ENCODE measurements at places on chromosomes 5 and 9.

DNA sequence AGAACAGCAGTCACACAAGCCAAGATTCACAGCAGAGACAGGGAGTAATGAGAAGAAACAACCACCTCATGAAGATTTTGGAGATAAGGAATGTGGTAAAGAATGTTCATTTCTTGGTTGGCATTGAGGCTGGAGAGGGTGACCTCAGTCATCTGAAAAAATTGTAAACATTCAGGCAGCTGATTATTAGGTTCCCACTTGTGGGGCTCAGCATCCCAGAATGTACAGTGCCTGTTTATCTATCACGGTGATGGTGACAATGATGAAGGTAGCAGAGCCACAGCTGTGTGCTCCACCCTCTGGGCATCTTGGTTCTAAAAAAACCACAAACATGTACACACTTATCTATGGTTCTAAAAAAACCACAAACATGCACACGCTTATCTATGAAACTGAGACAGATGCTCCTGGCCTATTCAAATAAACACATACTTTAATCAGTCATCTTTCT, 143.9 kb upstream of the MOCS2 start:
- DNase-seq, result no peak
- H3K36me3 ChIP-seq, result no peaks in the 10 kb centered on the region

DNA sequence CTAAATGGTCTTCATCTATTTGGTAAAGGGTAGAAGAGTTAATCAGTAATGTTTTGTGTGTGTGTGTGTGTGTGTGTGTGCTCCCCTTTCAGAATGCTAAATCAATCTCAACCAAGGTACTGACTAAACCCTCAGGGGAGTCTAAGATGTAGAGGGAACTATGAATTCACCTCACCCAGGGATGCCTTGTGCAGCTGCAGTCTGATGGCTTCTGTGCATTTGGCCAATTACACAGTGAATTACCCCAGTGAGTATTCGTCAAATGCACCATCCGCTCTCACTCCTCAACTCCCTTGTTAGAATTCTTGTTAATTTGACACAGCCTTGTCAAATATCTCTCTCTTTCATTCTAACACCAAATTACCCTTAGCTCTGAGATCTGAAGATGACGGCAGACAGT, 234.6 kb downstream of the GABRB2 start:
- no peaks in the 10 kb centered on the region for H3K4me1 ChIP-seq
- H3K27ac ChIP-seq, result no peak overlapping the region
- H3K27me3 ChIP-seq, result no peaks in the 10 kb centered on the region
- DNase-seq, result no peak
- H3K36me3 ChIP-seq, result no peaks in the 10 kb centered on the region

DNA sequence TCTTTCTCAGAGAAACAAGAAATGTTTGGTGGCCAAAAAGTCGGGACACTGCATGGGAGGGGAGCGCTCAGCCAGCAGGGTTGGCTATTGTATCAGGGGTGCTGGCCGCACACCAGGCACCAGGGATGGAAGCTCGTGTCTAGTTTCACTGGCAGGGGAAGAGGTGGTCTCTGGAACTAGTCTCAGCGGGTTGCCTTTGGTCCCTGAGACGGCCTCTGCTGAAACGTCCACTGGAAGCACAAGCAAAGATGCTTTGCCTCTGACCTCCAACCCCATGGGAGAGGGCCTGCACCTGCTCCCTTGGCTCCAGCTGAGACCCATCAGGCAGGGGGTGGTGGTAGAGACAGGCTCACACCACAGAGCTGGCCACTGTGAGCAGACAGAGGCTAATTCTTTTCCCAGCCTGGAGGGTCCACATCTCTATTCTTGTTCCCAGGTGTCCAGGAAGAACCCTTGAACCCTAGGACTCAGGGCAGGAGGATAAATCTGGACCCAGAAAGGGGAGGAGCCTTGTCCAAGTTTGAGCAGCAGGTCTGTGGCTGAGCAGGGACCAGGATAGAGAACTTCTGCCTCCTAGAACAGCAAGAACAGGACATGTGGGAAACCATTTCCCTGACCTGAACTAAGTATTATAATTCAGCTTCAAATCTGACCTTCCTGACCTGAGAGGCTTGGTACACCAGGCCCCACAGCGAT, 102.6 kb downstream of the RGS3 start:
- H3K4me1 ChIP-seq, result peaks cover 39% of the 10 kb centered on the region
- no peak overlapping the region for H3K4me3 ChIP-seq
- no peak overlapping the region for H3K27ac ChIP-seq
- H3K27me3 ChIP-seq, result no peaks in the 10 kb centered on the region
- no peak for DNase-seq
- no peaks in the 10 kb centered on the region for H3K36me3 ChIP-seq

DNA sequence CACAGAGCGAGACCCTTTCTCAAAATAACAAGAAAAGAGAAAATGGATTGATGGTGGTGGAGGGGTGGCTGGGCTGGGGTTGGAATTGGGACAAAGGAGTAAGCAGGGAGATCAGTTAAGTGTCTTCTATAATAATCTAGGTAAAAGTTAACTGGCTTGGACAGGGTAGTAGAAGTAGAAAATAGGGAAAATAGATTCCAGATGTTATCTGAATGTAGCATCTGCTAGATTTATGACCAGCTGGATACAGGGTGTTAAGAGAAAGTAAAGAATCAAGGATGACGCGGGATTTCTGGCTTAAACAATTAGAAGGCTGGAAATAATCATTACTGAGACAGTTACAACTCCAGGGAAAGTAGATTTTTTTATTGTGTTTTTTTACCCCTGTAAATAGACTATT, 13.0 kb downstream of the PPP6C start:
- no peak overlapping the region for H3K4me3 ChIP-seq
- H3K36me3 ChIP-seq, result no peaks in the 10 kb centered on the region
- peaks cover 56% of the 10 kb centered on the region for H3K4me1 ChIP-seq

- H3K4me1 ChIP-seq, result no peaks in the 10 kb centered on the region
- no peak overlapping the region for H3K4me3 ChIP-seq
- no peaks in the 10 kb centered on the region for H3K36me3 ChIP-seq
- no peak for DNase-seq
Measured at GRCh38 chr5:5480481-5481111, 58.1 kb downstream of the ICE1 start.

DNA sequence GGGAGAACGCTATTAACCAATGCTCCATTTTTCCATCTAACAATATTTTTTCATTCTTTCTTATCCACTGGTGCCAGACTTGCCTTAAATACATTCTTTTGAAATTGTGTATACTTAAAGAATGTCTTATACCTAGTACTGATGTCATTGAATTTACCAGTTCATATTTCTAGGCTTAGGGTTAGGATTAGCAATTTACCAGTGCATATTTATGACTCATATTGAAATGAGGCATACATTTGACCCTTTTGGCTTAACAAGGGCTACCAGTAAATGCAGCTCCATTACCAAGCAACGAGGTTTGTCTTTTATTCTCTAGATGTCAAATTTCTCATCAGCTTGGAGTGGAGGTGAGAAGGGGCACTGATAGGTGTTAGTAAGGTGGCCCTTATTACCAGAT, 89.5 kb downstream of the CDH9 start:
- H3K4me3 ChIP-seq, result no peak overlapping the region
- no peaks in the 10 kb centered on the region for H3K27me3 ChIP-seq
- H3K36me3 ChIP-seq, result no peaks in the 10 kb centered on the region

GRCh38 chr5:9245071-9245470, 300.8 kb downstream of the SEMA5A start:
- DNase-seq, result no peak
- H3K27me3 ChIP-seq, result no peaks in the 10 kb centered on the region
- H3K4me1 ChIP-seq, result peaks cover 31% of the 10 kb centered on the region
- H3K36me3 ChIP-seq, result no peaks in the 10 kb centered on the region

DNA sequence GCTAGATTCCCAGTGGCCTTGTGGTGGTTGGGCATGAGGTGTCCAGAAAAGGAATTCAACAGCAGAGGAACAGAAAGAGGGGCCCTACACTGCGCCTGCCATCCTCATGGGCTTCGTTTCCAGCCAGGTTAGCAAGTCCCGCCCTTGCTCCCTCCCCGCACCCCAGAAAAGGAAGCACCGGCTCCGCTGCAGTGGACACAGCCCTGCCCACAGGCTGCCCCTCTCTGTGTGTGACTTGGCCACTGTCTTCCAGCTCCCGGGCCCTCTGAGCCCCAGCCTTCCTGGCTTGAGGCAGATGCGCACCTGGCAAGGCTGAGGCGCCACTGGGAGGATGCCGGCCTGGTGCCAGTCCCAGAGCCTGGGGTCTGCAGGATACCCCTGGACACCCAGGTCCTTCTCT, 305.0 kb upstream of the IRX4 start:
- H3K4me1 ChIP-seq, result no peaks in the 10 kb centered on the region
- H3K27me3 ChIP-seq, result no peaks in the 10 kb centered on the region
- H3K4me3 ChIP-seq, result no peak overlapping the region
- H3K27ac ChIP-seq, result no peak overlapping the region
